Activated CD4-positive, alpha-beta T cell treated with anti-CD3 and anti-CD28 coated beads for 36 hours (primary cell): ENCODE measurements at places on chromosomes 13 and 19. TPM values are rescaled to one million over a fixed set of nuclear protein-coding genes. Genes with fewer than 3 reads are reported as not detected.

The MISP gene
- total RNA-seq = not detected

The C19orf33 gene
- total RNA-seq = not detected

- H3K27ac ChIP-seq = no peak overlapping the region
- peaks cover 32% of the 10 kb centered on the region for H3K4me1 ChIP-seq
- peaks cover 65% of the 10 kb centered on the region for H3K36me3 ChIP-seq
- H3K4me3 ChIP-seq = no peak overlapping the region
- no peak for DNase-seq
- no peaks in the 10 kb centered on the region for H3K27me3 ChIP-seq
Measured at GRCh38 chr19:50799547-50799851, 9.3 kb downstream of the ACP4 start.

GRCh38 chr19:38850976-38851621 is 1.3 kb upstream of the HNRNPL start:
- H3K27ac ChIP-seq = peak overlapping the region; percentile 99
- H3K4me1 ChIP-seq = peaks cover 32% of the 10 kb centered on the region
- no peaks in the 10 kb centered on the region for H3K27me3 ChIP-seq
- H3K4me3 ChIP-seq = peak overlapping the region; percentile 97

DNA sequence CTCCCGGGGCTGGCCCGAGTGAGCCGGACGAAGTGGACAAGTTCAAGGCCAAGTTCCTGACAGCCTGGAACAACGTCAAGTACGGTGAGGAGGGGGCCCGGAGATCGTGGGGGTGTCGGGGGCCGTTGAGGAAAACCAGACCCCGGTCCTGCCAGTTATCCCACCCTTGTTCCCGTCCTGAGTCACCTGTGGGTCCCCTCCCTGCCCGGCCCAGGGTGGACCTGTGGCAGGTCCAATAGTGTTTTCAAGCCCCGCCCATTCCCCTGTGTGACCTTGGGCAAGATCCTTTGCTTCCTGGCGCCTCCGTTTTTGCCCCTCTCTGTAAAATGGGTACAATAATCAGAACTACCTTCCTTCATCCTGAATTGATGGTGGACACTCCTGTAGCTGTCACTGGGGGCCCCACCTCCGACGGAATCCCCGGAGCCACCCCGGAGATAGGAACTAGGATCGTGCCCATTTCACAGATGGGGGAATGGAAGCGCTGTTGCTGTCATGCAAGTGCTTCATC is 593 bp downstream of the ATG4D start:
- peak overlapping the region; percentile 84 for H3K27ac ChIP-seq
- H3K4me1 ChIP-seq = peaks cover 14% of the 10 kb centered on the region
- peaks cover 5% of the 10 kb centered on the region for H3K36me3 ChIP-seq
- peak; percentile 44 for DNase-seq
- peaks cover 2% of the 10 kb centered on the region for H3K27me3 ChIP-seq

DNA sequence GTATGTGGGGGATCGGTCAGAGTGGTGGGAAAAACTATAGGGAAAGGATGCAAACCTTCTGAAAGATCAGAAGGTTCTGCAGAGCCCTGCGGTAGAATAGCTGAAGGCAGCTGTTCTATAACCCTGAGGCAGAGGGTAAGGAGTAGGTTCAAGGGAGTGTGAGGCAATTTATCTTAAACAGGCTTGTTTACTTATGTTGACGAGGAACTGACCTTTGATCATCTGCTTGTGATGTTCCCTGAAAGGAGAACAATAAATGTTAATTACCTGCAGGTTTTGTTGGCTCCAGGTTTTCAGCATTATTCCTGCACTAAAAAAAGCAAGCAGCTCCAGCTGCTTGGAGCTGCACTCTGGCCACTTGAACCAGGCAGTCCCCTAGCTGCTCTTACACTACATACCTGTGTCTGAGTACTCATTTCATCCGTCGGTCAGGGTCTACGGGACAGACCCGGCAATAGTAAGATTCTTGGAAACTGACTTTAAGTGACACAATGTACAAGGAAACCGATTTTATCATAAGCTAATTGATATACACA is 202.1 kb downstream of the TBC1D4 start:
- H3K27me3 ChIP-seq = peaks cover 2% of the 10 kb centered on the region
- no peaks in the 10 kb centered on the region for H3K4me1 ChIP-seq
- no peak for DNase-seq
- H3K36me3 ChIP-seq = peaks cover 25% of the 10 kb centered on the region
- no peak overlapping the region for H3K27ac ChIP-seq
